ENCODE measurements at places on chromosomes 5 and 9.

DNA sequence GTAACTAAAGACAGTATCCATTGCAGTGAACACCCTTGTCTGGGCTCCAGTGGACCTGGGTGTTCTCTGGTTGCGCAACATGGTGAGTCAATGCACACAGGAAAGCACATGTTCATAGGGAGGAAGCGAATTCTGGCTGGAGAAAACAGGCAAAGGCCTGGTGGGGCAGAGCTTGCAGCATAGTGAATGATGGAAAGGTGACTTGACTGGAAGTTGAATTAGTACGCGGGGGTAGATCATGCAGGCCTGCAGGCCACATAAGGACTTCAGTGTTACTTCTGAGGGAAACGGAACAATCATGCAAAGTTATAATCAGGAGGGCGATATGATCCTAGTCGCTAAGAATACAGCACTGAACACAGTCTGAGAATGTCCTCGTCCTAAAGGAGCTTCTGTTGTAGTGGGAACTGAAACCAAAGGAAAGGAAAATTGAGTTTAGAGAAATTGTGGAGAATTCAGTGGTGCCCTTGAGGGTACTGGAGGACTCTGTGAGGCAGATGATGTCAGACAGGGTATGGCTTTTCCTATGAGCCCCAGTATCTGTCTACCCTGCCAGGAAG, 71.9 kb upstream of the RANBP3L start:
- no peak for DNase-seq

DNA sequence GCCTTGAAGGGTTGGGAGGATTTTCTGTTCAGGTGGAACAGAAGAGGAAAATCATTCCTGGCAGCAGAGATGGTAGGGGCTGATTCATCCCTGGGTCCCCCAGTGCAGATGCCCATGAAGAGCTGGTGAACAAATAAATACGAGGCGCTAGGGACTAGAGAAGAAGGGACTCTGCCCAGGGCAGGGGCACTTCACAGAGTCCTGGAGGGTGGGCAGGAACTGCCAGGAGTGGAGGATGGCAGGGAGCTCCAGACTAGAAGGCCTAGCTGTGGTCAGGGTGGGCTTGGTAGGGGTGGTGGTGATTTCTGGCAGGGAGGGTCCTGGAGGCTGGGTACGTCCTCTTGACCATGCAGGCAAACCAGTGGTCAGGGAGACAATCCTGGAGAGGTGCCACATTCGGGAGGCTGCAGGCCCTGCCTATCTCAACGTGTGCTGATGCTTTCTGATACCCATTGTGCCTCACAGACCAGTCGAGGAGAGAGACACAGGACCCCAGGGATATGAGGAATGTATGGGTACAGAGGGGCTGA, 69.9 kb downstream of the CRB2 start:
- DNase-seq, result no peak

- no peak for DNase-seq
Measured at GRCh38 chr9:136045595-136046553, 49.2 kb downstream of the NACC2 start.

DNA sequence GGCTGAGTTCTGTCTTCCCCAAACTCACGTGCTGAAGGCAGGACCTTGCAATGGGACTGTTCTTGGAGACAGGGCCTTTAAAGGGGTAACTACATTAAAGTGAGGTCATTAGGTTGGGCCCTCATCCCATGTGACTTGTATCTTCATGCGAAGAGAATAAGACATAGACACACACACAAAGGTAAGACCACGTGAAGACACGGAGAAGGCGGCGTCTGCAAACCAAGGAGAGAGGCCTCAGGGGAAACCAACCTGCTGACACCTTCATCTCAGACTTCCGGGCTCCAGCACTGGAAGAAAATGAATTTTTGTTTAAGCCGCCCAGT, 50.7 kb upstream of the KCNMB1 start:
- no peak for DNase-seq
